HFF-Myc (cell line): ENCODE measurements at places on chromosomes 7 and 10.

- DNase-seq: peak; percentile 56
Observed at GRCh38 chr10:73879296-73880173, 5.2 kb upstream of the CAMK2G start.

- DNase-seq: no peak
Observed at GRCh38 chr7:116802144-116802745, 60.1 kb upstream of the CAPZA2 start.

GRCh38 chr10:77253147-77253545 lies 384.5 kb downstream of the KCNMA1 start:
- DNase-seq: no peak

DNA sequence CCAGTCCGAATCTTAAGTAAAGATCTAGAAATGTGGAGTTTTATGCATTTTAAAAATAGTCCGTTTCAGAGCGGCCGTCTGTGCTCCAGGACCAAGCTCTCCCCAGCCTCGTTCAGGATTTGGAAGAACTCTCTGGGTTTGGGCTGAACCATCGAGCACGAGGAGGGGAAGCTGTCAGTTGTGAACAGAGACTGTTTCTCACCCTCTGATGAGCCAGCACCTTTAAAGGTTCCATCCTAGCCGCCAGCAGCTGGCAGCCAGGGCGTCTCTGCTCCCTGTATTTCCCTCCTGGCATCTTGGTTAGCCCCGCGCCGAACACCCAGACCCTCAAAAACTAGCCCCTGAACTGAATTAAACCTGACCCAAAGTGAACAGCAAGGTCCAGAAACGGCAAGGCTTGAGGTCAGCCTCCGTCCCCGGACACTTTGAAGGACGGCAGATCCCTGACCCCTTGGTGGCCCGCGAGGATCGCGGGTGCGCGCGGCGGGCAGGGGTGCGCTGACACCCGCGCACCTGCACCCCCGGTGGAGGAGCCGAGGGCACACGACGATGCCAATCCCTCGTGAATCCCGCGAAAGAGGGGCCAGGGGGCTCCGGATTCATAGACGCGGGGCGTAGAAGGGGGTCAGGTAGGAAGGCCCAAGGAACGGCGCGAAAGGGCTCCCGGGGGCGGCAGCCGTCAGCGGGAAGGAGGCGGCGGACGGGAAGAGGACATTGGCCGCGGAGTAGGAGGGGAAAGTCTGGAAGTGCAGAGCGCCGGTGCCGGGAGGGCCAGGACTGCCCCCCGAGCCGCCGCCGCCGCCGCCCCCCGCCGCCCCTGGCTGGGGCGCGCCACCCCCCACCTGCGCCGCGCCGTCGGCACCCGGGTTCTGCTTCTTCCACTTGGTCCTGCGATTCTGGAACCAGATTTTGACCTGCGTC lies 2.7 kb downstream of the NKX1-2 start:
- DNase-seq: no peak

DNA sequence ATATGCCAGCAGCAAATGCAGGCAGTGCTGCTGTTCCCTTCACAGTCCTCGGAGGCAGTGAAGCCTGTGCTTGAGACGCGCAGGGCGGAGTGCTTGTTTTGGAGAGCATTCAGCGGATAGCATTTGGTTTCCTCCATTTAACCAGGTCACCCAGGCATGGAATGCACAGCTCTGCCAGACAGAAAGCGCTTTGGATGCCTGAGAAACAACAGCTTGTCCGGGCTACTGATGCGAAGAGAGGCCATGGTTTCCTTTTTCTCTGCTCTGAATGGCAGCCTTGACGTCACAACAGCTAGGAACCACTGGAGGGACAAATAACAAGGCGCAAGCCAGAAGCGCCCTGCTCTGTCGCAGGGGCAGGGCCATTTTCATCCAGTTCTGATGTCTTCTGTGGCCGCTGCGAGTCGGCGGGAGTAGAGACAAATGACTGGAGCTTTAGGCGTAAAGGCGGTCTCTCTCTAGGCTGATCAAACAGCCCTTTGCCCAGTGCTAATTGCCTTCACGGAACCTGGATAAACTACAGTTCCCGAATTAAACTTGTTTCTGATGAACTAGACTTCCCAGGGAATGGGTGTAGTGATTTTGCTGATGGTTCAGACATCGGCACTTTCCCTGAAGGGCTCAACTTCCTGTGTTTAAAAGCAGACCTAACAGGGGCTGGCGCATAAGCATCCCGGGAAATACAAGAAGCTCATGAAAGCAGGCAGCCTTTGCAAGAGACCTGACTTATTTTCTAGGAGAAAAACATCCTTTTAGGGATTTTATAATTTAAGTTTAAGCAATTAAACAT lies 187.6 kb upstream of the KLF14 start:
- no peak for DNase-seq

- DNase-seq: no peak
Observed at GRCh38 chr7:111732923-111733322, 170.6 kb upstream of the IMMP2L start.

GRCh38 chr7:86708031-86708680 lies 64.4 kb downstream of the GRM3 start:
- DNase-seq: no peak

DNA sequence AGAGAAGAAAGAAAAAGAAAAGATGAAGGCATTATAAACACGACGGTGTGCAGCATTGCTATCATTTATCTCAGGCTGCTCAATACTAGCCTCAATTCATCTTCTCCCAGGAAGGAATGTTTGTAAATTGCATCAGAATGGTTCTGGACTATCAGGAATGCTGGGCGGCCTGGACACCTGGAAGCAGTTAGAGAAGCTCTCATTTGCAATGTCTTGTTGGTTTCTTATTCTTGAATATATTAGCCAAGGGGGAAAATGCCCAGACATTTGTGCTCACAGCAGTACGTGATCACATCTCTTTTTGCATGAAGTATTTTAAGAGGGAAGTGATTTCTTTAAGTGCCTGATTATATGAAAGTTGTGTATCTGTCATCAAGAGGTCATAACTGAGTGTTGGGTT lies 85.6 kb upstream of the IMMP2L start:
- peak; percentile 83 for DNase-seq

GRCh38 chr10:132411561-132412253 lies 14.7 kb downstream of the PWWP2B start:
- DNase-seq: no peak

- no peak for DNase-seq
Observed at GRCh38 chr7:98993024-98993897, 114.9 kb downstream of the TRRAP start.

GRCh38 chr10:121284936-121285335 lies 313.3 kb downstream of the FGFR2 start:
- DNase-seq: no peak

- no peak for DNase-seq
Observed at GRCh38 chr10:30368065-30368718, 19.1 kb upstream of the MTPAP start.

GRCh38 chr10:112269266-112269665 lies 13.9 kb upstream of the TECTB start:
- no peak for DNase-seq

DNA sequence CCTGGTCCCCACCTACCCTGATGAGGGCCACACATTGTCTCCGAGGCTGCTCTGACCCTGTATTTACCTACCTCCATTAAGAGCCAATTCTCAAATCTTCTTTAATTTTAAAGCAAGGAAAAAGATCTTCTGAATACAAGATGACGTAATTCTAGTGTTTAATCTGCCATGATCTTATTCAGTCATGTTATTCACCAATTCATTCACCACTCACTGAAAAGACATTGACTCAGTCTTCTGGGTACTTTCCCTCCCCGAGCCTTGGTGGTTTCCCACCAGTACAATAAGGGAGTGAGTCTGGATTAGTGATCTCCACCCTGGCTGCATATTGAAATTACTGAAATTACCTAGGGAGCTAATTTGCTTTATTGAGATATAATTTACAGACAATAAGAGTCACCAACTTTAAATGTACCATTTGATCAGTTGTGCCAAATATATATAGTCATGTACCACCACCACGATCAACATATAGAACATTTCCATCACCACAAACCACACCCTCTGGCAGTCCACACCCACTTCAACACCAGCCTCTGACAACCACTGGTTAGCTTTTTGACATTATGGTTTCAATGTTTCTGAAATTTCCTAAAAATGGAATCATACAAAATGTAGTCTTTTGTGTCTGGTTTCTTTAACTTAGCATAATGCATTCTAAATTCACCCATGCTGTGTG lies 117.5 kb upstream of the UNC5B start:
- DNase-seq: no peak

DNA sequence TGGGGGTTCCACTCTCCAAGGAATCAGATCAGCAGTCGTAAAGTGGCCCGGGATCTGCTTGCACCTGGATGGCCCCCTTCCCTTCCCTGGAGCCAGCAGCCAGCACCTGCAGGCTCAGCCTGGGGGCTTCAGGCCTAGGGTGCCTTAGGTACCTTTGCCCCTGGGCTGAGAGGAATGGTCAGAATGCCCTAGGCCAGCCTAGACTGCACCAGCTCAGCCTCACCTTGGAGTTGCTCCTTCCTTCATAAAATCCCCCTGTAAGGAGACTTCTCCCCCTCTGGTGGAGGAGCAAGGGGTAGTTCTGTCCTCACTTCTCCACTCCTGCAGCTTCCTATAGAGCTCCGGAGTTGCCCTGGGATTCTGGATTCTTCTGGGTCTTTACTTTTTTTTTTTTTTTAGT lies 32.4 kb upstream of the LBX1 start:
- DNase-seq: no peak

DNA sequence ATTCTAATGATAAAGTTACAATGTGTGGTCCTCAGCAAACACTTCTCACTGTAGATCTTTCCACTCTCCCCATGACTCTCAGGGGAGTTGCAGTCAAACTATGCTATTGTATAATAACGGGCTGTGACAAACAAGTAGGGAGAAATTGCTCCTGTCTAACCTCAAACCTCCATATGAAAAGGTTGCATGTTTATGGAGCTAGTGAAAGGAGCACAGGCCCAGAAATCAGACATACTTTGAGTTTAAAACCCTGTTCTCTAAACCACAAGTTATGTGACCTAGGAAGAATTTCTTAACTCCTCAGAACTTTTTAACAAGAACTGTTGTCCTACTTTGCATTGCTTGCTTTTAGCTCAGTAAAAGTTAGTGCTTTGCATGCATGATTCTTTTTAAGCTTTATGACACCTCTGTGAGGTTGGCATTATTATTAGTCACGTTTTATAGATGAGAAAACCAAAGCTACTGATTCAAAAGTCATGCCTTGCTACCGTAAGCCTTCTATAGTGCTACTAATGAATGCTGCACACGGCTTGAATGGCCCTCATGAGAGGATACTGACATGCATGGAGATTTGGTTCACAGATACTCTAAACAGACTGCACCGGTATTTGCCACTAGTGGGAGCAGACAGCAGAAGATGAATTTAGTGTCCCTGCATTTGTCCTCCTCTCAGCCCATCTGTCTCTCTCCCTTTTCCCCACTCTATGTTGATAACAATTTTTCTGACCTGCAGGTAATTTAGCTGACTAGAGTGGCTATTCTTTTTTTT lies 129.5 kb upstream of the PCGF5 start:
- no peak for DNase-seq

- DNase-seq: no peak
Observed at GRCh38 chr7:14288701-14289100, 299.2 kb upstream of the ETV1 start.

- DNase-seq: no peak
Observed at GRCh38 chr10:93076871-93077270, 3.2 kb downstream of the CYP26A1 start.

DNA sequence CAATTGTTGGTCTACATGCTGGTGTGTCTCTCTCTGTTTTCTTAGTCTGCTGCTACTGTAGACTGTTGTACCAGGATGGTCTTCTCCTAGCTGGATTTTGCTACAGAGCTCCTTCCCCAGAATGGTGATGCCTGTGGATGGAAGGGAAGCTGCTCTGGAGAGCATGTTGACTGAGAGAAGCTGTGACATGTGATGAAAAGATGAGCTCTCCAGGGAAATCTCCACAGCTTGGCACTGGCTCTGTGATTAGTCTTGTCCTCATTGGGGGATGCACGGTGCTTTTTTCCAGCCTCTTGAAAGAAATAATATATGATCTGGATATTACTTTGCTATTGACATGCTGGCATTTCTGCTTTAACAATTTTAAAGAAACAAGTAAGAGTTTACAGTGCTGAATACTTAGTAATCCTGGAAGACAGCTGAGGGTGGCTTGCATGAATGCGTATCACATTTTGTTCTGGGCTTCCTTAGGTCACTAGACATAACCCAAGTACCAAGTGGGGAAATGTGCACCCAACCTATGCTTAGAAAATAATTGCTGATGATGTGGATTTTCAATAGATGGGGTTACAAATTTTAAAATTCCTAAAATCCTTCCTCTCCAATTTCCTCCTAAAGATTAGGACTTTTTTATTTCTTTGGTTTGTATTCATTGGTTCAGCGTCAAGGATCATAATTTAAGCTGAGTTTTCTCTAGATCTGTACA lies 849.7 kb downstream of the KCNMA1 start:
- DNase-seq: no peak

GRCh38 chr10:14571866-14572507 lies 202.7 kb downstream of the FAM107B start:
- no peak for DNase-seq

DNA sequence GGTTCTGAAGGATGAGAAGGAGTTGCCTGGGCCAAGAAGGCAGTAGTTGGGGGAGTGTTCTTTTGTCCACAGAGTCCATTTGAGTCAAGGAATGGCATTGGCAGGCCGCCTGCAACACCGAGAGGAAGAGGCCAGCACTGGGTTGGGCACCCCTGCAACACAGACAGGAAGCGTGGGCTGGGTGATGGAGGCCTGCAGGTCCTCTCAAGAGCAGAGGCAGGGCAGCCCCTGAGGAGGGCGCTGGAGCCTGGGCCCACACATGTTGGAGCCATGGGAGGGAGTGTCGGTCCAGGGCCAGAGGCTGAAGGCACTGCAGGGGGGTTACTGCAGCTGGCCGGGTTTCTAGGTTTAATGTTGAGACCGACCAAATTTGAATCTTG lies 137.3 kb downstream of the PTPN20 start:
- no peak for DNase-seq

- DNase-seq: no peak
Observed at GRCh38 chr10:57992321-57993077, 275.2 kb downstream of the IPMK start.

GRCh38 chr10:86690657-86691084 lies 22.4 kb downstream of the LDB3 start:
- no peak for DNase-seq

GRCh38 chr7:134939136-134939535 lies 47.2 kb upstream of the AGBL3 start:
- DNase-seq: no peak

DNA sequence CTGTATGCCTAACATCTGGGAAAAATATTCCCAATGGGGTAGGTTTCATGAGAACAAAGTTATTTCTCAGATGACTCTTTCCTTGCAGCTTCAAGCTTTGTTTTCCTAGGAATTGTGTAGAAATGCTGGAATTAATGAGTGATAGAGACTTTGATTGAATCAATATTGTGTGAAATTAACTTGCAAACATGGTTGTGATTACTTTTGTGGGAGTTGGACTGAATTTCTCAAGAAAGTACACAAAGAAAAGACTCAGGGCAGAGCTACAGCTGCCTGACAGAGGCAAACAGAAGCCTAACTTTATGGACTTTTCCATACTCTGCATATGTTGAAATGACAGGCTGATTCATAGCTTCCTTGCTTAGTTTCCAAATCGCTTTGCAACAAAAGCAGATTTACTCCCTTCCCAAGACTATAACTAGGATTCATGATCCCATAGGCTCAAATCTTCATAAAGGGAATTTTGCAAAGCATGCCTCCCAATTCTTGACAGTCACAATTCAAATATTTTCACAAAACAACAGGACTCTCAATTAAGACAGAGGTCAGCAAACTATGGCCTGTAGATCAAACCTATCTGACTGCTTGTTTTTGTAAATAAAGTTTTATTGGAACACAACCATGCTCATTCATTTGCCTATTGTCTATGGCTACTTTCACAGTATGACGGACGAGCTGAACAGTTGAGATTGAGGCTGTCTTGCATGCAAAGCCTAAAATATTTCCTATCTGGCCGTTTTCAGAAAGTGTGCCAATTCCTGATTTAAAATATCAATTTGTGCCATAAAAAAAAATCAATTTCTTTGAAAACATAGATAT lies 27.6 kb downstream of the NRP1 start:
- DNase-seq: no peak
